Stimulated activated CD8-positive, alpha-beta memory T cell treated with anti-CD3 and anti-CD28 coated beads, Interleukin-15, amount 100 ng/mL, for 48 hours (primary cell): ENCODE measurements at places on chromosomes 13 and 19.

DNA sequence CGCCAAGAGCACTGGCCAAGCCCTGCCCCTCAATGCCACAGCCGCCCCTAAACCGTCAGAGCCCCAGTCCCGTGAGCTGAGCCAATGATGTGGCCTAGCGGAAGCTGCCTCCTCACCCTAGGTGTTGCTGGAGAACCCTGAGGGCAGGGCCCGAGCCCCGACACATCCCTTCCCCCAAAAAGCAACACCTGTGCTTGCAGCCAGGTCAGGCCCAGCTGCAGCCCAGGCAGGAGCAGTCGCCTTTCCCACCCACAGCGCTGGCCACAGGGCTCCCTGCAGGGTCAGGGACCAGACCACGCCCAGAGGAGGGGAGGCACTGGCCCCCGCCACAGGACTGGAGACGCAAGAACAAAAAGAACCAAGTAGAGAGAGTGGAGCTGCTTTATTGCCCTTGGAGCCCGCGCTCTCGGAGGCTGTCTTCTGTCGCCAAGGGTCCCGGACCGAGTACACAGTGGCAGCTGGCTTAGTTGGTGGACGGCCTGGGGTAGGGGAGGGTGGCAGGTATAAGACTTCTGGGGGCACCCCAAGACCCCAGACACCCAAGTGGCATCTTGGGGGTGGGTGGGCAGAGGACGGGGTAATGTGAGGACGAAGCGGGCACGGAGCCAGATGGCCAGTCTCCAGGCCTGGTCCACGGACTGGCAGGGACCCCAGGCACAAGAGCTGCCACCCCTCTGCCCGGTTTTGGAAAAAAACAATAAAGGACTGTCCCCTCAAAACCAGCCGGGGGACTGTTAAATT lies 3.3 kb downstream of the P2RY11 start:
- DNase-seq: no peak

DNA sequence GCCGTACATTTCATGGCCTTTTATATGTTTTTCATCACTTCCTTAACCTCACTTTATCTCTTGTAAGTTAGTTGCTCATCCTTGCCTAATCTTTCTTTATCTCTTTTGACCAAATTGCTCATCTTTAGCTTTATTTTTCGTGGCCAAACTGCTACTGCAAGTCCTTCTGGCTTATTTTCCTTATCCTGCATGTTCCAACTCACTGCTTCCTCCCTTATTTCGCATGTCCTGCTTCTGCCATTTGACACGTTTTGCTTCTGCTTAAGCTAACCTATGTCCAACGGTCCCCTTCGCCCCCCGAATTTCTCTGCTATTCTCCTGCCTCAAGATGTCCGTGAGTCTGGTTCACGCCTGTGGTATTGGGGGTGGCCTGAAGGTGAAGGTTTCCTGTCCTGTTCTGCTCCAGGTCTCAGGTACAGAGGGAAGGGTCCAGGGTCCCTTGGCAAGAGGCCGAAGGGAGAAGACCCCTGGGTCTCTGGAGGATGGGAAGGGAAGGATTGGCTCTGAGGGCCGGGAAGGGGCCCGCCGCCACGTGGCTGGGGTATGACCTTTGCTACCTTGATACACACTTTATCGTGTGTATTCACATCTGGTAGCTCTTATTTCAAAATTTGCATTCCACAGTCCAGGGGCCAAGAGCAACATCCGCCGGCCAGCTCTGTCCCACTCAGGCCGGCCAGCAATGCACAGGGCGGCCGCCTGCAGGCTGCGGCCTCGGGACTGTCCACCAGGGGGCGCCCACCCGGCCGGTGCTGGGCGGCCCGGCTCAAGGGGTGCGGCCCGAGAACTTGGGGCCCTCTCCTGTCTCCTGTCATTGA lies 2.9 kb upstream of the C19orf85 start:
- peak; percentile 51 for DNase-seq

DNA sequence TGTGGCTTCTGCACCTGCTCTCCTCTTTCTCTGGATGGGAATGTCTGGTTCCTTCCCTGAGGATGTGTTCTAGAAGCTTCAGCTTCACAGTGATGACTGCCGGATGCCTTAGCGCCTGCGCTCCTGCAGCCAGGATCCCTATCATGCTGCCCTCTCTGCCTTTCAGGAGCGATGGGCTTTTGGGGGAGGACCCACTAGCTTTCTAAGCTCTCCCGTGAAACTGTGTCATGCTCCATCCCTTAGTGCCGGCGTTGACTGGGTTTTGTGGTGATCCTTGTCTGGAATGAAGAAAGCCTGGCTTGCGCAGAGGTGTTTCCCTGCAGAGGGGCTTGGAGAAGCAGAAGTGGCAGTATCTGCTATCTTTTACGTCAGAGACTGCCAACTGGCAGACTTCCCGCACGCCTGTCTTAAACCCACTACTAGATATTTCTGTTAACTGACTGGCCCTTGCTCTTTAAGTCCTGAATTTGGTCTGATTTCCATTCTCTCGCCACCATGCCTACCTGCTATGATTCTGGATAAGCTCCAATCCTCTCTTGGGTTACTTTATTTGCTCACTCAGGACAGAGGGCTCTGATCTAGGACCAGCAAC lies 3.8 kb upstream of the KMT2B start:
- no peak for DNase-seq

DNA sequence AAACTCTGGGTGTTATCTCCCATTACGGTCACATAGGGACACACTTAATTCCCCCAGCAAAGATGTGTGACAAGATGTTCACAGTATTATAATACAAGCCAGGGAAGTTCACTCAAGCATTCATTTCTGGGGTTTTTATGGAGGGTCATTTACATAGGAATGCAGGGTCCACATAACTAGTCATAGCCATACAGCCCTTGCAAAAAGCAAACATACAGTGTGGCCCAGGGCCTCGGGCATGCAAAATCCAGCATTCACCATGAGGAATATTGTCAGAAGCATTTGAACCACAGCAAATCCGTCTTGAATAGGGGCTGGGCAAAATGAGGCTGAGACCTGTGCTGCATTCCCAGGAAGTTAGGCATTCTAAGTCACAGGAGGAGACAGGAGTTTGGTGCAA lies 13.0 kb upstream of the ZNF460 start:
- DNase-seq: no peak

DNA sequence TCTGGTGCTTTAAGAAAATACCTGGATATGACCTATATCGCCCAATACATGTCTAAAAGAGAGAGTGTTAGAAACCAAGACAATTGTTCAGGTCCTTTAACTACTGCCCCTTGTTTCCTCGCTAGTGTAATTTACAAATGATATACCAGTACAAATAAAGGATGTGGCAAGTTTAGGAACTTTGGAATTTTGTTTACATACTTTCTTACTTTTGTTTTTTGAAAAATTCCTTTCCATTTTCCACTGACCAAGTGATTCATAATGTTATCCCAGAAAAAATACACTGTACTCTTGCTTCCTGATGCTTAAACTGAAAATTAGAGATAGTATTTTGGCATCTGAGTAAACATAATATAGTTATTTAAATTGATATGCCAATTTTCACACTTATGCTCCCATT lies 96.8 kb upstream of the CSNK1A1L start:
- DNase-seq: no peak

GRCh38 chr13:21310220-21310619 lies 133.8 kb downstream of the MRPL57 start:
- no peak for DNase-seq
